Stimulated activated naive CD4-positive, alpha-beta T cell (primary cell): ENCODE measurements at places on chromosomes 6 and 20.

DNA sequence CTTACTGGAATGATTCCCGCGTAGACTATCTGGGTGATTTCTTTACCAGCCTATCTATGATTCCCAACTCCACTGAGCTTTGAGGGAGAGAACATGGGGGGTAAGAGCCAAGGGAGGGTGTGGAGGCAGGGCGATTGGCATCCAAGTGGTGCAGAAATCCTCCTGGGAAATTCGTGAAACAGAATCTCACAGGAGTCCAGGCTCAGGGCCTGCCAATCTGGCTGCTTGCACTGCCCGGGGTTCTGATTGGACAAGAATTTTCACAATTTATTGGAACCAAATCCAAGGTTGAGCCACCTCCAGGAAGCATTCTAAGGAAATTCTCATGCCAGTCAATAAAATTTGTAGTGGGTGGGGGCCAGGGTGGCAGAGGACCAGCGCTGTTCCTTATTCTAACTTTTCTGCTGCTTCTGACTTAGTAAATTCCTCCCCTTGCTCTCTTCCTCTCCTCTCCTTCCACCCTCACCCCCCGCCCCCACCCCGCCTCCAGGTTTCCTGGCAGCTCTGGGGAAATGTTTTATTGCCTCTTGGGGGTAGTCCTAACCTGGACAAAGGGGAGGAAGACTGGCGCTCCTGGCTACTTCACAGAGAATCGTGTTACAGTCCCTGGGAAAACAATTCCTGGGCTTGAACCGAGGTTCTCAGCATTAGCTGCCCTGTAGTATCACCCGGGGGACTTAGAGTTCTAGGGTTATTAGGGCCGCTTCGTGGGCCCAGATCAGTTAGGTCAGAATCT, 3.1 kb downstream of the BMP6 start:
- no peak for DNase-seq

GRCh38 chr20:17956099-17956685, 12.4 kb downstream of the SNX5 start:
- DNase-seq: no peak

- no peak for DNase-seq
Observed at GRCh38 chr20:19817017-19817416, 59.0 kb downstream of the RIN2 start.

DNA sequence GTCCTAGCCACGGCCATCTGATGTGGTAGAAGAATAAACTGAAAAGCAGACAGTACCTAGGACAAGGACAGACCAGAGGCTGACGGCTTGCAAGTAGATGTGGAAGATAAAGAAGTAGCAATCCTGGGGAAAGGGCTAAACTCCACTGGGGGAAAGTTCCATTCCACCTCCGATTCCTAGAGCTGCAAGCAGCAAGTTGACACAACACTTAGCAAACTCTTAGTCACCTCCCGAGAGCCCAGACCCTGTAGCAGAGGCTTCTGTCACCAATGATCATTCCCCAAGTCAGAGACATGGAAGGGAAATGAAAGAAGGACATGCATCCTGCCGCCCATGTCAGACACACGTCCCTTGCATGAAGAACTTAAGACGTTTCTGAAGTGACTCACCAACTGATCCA, 99.2 kb upstream of the RPS6KA2 start:
- no peak for DNase-seq

DNA sequence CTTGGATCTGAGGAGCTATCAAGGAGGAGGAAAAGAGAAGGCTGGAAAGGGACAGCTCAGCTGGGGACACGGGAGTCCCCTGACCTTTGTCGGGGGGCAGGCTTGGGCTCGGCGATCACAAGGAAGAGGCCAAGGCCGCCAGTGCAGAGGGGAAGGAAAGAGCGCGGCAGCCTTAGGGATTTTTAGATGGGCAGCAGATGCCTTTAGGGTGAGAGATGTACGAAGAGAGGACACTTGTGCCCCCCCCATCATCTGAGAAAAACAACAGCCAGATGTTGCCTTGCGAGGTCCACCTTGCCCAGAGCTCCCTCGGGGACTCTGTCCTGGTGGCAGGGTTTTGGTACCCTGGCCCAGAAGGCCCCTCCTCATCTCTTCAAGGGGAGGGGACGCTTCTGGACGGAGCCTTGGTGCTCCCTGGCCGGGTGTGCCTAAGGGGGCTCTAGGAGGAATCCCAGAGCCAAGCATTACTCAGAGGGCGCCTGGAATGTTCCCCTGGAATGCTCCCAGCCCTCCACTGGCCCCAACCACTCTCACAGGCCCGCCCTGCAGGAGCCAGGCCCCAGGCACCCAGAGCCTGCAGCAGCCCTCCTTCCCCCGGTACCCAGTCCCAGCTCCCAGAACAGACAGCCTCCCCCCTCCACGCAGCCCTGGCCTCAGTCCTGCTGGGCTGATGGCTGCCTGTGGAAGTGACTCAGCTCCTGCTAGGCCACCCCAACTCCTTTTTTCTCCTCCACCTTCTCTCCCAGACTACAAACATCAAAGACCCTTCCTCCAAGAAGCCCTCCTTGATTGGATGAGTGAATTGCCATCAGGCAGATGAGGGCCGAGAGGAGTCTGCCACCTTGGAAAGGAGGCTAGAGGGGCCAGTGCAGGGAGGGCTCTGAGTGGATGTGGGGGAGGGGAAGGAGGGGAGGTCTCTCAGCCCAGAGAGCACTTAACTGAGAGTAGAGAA, 1.8 kb downstream of the ADAM33 start:
- no peak for DNase-seq

- no peak for DNase-seq
Observed at GRCh38 chr20:11907621-11908020, 10.1 kb upstream of the BTBD3 start.

DNA sequence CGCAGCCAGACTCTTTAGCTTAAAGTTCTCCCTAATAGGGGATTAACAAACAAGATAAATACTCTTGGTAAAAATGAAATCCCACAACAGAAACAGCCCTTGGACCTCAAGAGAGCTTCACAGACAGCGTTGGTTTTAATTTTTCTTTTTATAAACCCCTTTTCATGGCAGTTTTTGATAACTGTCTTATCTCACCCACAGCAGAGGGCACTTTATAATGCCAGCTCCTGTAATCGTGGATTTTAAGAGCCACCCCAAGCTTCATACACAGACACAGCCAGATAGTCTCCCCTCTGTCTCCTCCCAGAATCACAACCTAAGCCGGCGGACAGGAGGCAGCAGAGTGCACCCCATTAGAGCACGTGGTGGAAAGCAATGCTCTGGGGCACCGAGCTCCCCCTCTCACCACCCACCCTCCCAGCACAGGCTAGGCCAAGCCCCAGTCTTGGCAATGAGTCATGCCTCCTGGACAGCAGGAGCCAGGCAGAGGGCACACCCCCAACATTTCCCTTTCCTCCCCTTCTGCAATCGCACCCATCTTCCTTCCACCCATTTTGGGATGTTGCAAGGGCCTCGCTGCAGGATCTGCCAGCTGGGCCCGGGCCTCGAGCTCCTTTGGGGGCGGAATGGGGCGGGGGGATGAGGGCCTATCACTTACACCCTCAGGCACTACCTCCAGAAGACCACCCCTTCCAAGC, 2.4 kb downstream of the JAG1 start:
- DNase-seq: no peak

DNA sequence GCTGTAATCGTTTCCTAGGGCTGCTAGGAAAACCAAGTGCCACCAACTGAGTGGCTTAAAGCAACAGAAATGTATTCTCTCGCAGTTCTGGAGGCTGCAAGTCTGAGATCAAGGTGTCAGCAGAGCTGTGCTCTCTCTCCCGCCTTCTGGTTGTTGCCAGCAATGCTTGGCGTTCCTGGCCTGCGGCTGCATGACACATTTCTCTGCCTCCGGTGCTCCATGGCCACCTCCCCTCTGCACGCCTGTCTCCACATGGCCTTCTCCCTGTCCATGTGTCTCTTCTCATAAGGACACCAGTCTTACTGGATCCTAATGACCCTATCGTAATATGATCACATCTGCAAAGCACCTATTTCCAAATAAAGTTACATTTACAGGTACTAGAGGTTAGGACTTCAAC, 91.7 kb upstream of the AKAP12 start:
- no peak for DNase-seq

DNA sequence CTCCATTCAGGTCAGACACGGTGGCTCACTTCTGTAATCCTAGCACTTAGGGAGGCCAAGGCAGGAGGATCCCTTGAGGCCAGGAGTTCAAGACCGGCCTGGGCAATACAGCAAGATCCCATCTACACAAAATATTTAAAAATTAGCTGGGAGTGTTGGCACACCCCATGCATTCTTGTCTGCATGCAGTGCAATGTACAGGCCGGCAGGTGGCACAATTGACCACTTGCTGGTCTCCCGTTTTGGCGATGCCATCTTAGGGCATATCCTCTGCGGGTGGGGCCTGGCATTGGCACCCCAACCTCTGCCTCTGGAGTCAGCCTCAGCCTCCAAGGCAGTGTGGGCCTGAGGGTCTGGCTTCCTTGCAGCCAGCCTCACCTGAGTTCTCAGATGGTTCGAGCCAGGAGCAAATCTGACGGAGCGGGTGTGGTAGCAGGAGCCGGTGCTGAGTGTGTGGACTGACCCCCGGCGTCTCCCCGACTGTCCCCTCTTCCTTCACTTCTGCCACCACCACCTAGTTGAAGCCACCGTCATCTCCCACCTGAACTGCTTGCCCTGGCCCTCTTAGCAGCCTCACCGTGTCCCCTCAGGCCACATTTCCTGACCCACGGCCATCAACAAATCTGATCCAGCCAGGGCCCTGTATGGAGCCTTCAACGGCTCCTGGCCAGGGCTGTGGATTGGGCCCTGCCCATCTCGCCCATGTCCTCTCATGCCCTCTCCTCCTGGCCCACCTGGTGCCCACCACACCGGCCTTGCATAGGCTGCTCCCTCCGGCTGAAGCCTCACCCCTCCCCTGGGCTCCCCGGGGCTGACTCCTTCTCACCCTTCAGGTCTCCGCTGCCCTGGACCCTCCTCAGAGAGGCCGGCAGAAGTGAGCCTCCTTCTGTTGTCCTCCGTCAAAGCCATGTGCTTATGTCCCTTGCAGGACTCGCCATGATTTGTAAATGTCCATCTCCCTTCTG, 44.0 kb downstream of the EFCAB8 start:
- peak; percentile 69 for DNase-seq

DNA sequence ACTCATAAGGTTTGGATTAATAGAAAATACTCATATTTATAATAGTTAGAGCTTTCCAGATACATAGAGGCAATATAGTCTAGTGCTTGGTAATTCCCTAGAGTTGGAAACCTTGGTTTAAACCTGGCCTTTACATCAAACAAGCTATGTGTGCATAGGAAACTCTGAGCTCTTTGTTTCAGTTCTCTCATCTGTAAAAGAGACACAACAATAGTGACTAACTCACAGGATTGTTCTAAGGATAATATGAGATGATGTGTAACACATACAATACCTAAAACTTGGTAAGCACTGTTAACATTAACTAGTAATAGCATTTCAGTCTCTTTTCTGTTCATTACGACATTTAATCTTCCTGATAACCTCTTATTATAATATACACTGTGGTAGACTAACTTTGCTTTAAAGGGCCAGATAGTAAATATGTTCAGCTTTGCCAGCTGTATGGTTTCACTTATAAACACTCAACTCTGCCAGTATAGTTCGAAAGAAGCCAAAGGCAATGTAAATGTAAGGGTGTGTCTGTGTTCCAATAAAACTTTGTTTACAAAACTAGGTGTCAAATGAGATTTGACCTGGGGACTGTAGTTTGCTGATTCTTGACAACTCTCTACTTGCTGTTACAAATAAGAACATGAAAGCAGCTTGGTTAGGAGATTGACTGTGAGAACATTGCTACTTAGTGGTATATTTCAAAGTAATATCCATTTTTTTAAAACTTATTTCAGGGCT, 370.6 kb upstream of the FLRT3 start:
- DNase-seq: no peak

- DNase-seq: no peak
Observed at GRCh38 chr6:424741-425417, 33.3 kb downstream of the IRF4 start.

- no peak for DNase-seq
Observed at GRCh38 chr6:47342824-47343223, 33.1 kb upstream of the TNFRSF21 start.

DNA sequence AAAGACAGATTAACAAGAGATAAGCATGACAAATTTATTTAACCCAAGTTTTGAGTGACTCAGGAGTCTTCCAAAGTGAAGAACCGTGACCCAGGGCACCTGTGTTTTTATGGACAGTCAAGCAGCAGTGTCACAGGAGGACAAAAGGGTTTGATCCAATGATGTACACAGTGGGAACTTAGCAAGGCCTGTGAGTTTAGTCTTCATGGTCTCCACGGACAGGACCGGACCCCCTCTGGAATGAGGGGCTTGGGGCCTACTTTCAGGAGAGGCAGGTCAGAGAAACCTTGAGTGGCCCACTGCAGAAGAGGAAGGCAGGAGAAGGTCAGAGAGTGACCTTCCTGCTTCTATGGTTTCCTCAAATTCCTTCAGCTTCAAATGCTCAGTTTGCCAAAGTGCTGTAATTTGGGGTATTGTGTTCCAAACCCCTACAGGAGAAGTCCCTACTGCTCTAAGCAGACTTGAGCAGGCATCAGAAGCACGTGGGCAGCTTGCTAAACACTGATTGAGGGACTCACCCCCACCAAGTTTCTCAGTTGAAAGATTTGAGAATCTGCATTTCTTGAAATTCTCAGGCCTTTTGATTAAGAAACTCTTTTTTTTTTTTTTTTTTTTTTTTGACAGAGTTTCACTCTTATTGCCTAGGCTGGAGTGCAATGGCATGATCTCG, 26.4 kb upstream of the ZMYND8 start:
- DNase-seq: no peak

DNA sequence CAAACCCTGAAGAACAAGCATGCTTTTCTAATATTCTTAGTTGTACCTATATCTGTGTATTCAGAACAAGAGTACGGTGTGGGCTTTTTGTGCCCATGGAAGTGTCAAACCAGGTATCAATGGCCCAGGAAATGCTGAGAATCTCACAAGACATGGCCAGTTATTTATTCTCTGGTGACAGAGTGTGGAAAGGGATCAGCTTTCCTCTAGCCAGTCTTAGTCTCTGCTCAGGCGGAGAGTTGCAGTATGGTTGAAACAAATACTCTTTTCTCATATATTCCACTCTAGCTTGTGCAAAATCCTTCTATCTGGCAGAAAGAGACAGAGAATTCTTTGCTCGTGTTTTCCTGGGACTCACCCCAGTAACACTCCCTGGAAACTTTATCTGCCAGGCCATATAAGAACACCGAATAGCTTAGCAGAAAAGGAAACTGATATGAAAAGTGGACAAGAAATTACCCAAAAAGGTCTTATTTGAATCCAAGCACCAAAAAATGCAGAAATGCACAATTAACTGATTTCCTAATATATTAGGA, 173.3 kb upstream of the RSPO3 start:
- no peak for DNase-seq
